ENCODE measurements at places on chromosomes 4 and X.

DNA sequence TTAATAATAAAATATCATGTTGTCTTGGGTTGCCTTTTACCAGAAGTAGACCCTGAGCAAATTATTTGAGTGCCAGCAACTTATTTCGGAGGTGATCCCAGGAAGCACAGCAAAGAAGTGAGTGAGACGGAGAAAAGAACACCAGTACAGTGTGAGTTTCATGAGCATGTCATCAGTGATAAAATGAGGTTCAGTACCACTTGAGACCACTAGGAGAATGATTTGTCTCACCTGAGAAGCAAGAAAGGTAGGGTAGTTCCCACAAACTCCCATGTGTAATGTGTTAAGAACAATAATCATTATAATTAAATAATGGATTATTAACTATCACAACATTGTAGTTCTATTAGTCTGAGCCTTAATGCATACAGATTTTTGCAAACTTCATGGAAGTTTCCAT, 112.8 kb upstream of the DMD start:
- no peak for DNase-seq

DNA sequence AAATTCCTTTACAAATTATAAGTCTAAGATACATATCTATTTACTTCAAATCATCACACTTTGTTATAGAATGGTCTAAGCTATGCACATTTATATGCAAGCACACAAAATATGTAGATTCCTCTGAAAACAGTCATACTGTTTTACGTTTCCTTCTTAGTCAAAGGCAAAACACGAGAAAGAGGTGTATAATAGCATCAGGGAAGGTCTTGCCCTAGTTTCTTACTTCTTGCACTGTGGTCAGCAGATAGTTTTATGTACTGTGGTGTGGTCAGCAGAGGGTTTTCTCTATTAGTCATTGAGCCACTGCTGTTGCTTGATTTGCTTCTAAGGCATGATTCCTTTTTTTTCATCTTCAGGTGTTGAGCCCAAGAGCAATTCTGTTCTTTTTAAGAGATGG, 117.7 kb downstream of the ADAM29 start:
- no peak for DNase-seq

GRCh38 chr4:35399912-35400311, 844.4 kb downstream of the ARAP2 start:
- no peak for DNase-seq

DNA sequence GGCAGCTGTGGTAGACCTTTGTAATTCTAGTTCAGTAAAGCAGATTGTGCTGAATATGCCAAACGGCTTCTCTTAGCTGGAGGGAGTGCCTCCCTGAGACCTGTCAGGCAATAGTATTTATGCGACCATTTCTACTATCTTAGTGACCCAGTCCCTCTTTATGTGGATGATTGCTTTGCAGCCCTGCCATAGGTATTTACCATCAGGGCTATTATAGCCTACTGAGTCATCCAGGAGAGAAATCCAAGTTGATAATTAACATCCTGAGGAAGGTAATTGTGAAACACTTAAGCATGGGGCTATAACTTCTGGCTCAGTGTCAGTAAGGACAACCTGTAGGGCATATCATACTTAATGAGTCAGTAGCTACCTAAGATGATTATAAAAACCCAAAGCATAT, 103.9 kb upstream of the MAOA start:
- no peak for DNase-seq

DNA sequence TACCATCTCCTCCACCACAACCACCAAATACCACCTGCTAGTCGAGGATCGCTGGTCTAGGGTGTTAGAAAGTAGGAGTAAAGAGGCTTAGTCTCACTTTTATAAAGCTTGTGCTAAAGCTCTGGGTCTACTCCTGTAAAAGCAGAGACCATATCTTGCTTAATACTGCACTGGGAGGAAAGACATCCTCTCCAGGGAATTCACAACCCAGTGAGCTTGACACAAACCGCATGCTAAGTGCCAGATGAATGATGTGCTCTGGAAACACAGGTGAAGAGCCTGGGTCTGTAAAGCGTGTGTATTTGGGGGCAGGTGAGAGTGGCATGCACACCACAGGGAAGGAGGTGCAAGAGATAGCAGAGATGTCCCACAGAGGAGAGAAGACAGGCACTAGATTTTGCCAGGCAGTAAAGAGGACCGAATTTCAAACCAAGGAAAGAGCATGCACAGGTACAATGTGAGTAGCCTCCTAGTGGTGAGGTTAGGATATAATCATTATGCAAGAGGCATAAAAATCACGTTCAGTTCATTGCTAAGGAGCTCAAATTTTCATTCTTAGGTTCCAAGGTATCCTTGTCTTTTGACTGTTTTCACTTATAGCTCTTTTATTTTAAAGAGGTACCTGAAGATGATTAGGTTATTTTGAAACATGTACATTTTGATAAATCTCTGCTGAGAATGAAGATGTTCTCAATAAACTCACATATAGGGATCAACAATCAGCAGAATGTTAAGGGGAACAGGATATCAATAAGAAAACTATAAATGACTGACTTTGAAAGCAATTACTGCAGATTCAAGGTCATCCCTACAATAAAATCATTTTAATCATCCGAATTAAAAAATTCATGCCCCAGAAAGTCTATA, 20.7 kb downstream of the TAPT1 start:
- DNase-seq = no peak

DNA sequence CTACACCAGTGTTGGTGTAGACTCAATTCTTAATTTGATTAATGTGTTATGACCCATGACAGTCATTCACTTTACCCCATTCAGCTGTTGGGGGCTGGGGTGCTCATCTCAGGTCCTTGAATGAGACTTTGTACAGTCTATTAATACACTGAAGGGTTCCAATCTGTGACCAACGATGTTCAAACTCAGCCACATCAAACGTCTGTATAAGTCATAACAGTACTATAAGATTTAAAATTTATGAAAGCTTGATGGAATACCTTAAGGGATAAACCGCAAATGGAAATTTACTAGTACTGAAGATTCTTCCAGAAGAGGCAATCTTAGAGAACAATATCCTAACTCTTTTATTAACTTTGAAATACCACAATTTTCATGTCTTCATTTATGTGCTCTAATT, 33.7 kb downstream of the REST start:
- no peak for DNase-seq

- no peak for DNase-seq
These were observed 165.3 kb upstream of the FTHL17 start for GRCh38 chrX:31237189-31237588.

- no peak for DNase-seq
These were observed 15.5 kb downstream of the CPE start for GRCh38 chr4:165394275-165394674.

- no peak for DNase-seq
These were observed 21.3 kb downstream of the ABCG2 start for GRCh38 chr4:88137112-88137511.

GRCh38 chr4:189124149-189124758, 816.4 kb upstream of the FRG1 start:
- no peak for DNase-seq

DNA sequence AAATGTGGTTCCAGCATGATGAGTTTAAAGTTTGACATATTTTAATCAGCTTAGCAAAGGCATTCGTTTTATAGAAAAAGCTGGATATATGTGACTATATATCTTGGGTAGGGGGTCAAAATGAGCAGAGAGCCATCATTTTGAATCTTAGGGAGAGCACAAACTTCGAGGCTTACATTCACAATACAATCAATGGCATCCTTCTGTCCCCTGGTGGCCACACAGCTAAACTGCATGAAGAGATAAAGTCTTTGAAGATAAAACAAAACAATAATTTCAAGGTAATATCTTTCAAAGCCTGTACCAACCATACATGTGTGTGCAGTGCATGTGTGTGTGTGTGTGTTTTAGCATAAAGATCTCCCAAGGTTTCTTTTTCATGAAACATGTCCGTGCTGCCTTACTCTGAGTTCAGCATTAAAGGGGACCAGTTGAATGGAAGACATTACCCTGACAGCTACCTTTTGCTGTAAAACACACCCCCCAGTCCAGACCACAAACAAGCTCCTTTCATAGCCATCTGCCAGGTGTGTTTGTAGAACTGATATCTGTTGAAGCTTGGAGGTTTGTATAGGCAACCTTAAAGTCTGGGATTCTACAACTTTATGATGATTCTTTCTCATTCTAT, 22.0 kb downstream of the DYNLT3 start:
- DNase-seq = peak; percentile 24

DNA sequence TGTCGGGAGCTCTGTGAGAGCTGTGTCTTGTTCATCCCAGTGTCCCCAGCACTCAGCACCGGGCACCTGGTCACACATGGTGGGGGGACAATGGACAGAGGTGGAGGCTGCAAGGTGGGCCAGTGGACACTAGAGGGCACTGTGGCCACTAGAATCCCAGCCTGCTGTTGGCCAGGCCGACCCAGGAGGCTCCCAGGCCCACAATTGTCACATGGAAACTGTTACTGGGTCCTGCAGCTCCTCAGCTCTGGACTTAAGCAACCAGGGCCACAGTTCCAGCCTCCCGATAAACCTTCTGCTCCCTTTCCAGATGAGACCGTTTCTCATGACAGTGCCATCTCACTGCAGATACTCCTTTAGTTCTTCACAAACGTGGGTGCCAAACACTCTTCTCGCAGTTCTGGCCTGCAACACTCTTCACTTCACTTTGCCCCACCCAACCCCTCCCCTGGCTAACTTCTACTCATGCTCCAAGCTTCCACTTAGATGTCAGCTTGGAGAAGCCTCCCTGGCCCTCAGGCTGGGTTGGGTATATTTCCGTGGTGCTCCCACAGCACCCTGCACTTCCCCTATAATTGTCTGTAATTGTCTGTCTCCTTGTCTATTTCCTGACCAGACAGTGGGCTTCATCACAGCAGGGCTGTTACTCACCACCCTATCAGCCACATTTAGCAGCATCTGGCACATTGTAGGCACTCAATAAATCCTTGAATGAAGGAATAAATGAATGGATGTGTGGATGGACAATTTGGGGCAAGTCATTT, 3.5 kb upstream of the IQSEC2 start:
- peak; percentile 7 for DNase-seq

DNA sequence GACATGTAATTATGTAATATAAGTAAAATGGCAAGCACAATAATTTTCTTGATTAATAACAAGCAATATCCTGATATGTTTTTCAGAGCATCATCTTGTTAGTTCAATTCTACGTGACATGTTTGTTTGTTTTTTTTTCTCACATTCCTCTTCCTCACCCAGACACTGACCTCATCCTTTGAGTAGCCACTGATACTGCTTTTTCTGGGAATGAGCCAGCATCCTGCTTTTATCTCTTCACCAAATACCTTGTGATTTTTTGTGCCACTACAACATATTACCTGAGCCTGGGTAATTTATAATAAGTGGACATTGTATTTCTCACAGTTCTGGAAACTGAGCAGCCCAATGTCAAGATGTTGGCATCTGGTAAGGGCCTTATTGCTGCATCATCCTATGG, 484.0 kb downstream of the NAF1 start:
- no peak for DNase-seq

DNA sequence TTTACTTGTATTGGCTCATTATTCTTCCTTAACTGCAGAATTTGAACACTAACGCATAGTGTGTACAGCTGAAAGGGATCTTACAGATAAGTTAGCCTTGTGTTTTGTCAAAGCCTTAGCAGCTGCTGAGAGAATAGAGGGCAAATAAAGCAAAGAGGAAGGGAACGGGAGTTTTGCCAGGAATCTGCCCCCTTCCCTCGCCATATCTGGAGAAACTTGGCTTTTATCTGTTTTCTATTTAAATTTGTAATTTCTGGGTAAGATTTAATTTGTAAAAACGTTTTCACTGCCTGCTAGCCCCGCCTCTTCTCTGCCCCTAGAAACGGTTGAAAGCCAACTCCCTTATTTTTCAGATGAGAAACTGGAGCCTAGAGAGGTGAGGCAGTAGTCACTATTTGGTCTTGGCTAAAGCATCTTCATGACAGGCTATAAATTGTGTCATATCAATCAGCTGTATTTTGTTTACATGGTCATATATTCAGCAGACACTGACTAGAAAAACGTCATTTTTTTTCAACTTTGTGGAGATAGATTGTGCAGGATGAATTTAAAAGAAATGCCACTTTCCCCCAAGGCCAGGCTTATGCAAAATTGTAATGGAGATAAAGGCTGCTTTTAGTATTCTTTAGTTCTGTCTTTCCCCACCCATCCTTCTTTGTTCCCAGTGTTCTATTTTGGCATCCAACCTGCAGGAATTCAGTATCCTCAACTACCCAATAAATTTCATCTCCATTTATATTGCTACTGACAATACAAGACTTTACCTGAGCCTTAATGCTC, 319.4 kb downstream of the SH2D1A start:
- DNase-seq = no peak

DNA sequence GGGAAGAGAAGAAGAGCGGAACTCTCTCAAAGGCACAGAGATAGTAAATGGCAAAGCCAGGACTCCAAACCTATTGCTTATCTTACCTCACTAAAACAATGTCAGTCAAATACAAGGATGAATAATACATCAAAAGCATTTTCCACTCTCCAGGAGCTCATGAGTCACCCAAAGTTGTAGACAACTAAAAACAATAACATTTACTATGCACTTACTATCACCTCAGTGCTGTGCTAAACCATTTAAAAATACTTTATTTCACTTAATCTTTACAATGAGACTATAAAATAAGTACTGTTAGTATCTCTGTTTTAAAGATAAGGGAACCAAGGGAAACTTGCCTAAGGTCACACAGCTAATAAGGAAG, 163.2 kb upstream of the SPANXC start:
- DNase-seq = no peak

DNA sequence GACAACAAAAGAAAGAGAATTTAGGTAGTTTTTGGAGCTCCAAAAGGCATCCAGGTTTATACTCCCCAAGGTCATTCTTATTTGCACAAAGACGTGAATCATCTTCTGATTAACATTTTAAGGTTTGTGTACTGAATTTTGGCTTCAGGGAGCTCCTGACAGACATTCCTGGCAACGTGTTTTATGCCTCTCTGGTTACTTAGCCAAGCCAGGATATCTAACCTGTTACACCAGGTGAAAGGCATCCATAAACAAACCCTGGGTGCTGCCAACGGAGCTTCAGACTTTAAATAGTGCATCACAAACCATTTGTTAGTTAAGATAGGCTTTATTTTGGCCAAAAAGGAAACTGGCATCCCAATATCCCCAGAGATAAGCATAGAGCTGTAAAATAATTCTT, 997.3 kb downstream of the ARAP2 start:
- no peak for DNase-seq

GRCh38 chr4:107292979-107293378, 256.9 kb upstream of the DKK2 start:
- no peak for DNase-seq

- DNase-seq = no peak
These were observed 64.1 kb downstream of the FAM184B start for GRCh38 chr4:17717301-17717700.

- DNase-seq = no peak
These were observed 118.8 kb downstream of the SMIM20 start for GRCh38 chr4:26032630-26033317.

DNA sequence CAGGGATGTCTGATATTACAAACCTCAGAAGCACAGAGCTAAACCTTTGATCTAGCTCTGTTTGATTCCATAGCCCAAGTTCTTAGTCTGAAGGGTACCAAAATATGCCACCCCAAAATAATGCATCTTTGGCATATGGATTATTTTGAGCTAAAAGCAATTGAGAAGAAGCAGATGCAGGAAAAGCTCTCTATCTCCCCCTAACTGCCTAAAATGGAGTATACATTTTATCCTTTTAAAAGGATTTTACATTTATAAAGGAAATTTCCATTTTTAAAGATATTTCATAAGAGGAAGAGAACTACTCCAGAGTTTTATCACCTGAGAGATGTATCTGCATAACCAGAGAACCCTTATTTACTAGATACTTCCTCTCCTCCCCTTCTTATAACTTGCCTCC, 158.7 kb downstream of the ZNF674 start:
- no peak for DNase-seq
